ENCODE measurements at places on chromosomes 3 and 15.

DNA sequence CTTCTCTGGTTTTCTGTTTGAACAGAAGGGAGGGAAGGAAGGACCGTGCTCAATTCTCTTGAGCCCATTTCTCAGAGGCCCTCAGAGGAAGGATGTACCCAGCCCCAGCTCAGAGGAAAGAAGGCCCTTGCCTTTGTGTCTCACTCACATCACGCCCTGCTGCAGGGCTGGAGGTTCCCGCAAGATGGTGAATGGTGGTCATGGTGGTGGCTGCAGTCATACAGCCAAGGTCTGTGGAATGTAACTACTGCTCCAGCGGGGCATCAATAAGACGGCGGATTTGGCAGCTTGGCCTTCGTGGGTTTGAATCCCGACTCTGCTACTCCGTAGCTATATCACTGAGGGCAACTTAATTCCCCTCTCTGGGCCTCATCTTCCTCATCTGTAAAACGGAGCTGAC, 62.9 kb downstream of the SLC6A1 start:
- DNase-seq, result no peak

DNA sequence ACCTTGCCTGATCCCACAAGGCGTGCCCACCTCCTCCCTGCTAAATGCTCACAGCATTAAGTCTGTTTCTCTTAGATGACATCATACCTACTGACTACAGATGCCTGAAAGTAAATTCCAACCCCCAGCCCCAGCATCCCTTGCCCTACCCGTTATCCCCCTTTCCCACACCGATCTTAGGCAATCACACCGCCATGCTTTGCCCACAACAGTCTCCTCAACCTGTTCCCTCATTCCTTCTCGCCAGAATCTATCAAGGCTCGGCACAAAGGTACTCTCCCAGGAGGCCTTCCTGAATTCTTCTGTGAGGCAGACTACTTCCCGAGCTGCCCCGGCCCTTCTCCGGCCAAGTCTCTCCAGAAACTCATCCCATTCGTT, 789 bp upstream of the SEC61A1 start:
- no peak for DNase-seq

GRCh38 chr3:57788624-57789018, 32.5 kb downstream of the SLMAP start:
- no peak for DNase-seq

- DNase-seq, result no peak
These were observed 122.6 kb upstream of the CCNL1 start for GRCh38 chr3:157282261-157283191.

GRCh38 chr3:123202451-123202850, 708 bp downstream of the SEC22A start:
- DNase-seq, result no peak

- DNase-seq, result no peak
These were observed 48.2 kb upstream of the SELENOK start for GRCh38 chr3:53939813-53940212.

GRCh38 chr3:37731895-37732294, 129.8 kb upstream of the CTDSPL start:
- DNase-seq, result no peak

DNA sequence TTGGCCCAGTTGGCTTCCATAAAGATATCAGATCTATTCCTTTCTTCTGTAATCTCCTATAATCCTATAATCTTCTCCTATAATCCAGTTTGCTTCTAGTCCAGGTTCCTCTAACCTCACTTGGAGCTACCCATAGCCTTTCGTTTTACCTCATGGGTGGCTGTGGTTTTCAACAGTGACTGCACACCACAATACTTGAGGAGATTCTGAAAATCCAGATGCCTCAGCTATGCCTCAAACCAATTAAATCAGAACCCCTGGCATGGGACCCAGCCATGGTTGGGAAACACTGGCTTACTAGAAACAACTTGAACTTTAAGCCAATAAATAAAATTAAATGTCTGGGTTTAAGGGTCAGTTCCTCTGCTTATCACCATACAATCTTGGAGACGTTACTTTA, 86.1 kb upstream of the NTRK3 start:
- no peak for DNase-seq

GRCh38 chr15:100911086-100911485, 8.1 kb upstream of the LRRK1 start:
- DNase-seq, result no peak

DNA sequence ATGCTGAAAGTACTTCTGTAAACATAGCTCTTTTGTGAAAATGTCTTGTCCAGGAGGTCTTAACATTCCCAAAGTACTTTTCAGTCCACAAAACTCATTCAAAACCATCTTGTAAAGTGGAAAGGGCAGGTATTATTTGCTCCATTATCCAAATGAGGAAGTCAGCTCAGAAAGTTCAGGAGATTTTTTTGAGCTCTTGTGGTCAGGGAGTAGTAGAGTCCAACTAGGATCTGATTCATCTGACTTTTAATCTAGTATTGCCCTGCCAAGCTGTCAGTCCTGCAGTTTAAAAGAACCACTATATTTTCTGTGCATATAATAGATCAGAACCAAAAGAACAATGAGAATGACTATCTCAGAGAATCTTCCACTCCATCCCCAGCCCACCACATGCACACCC, 83.5 kb downstream of the FOXB1 start:
- DNase-seq, result no peak

- no peak for DNase-seq
These were observed 223.4 kb downstream of the TLE3 start for GRCh38 chr15:69874321-69874720.

DNA sequence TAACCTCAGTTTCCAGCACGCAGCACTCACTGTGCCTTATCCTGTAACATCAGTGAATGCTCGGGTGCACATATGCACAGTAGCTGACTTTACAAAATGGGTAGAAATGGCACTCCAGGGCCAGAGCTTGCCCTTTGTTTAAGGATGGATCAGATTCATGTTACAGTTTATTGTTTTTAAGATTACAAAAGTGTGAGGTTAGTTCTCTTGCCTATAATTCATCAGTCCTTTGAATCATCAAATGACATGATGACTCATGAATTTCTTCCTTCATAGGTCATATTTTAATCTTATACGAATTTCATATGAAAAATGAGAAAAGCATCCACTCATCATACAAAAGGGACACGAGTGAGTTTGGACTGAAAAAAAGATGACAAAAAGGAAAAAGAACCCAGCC, 545.3 kb downstream of the GBE1 start:
- DNase-seq, result no peak

- DNase-seq, result no peak
These were observed 275.7 kb upstream of the LRTM1 start for GRCh38 chr3:55203546-55203945.

DNA sequence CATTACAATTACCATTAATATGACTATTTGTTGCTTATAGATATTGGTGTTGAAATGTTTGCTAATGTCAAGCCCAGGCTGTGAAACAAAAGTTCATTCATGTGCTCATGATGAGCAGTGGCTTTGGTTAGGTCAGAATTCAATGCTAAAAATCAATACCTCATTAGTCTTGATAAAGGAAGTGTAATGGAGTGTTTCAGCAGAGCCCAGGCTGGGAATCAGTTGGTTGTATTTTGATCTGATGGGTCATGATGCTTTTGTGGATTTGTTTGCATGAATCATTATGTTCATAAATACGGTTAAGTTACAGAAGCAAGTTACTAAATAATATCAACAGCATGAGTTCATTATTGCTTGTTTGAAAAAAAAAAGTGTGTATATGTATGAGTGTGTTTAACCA, 13.6 kb upstream of the ZNF774 start:
- no peak for DNase-seq

- no peak for DNase-seq
These were observed 10.6 kb upstream of the TFG start for GRCh38 chr3:100698736-100699135.

DNA sequence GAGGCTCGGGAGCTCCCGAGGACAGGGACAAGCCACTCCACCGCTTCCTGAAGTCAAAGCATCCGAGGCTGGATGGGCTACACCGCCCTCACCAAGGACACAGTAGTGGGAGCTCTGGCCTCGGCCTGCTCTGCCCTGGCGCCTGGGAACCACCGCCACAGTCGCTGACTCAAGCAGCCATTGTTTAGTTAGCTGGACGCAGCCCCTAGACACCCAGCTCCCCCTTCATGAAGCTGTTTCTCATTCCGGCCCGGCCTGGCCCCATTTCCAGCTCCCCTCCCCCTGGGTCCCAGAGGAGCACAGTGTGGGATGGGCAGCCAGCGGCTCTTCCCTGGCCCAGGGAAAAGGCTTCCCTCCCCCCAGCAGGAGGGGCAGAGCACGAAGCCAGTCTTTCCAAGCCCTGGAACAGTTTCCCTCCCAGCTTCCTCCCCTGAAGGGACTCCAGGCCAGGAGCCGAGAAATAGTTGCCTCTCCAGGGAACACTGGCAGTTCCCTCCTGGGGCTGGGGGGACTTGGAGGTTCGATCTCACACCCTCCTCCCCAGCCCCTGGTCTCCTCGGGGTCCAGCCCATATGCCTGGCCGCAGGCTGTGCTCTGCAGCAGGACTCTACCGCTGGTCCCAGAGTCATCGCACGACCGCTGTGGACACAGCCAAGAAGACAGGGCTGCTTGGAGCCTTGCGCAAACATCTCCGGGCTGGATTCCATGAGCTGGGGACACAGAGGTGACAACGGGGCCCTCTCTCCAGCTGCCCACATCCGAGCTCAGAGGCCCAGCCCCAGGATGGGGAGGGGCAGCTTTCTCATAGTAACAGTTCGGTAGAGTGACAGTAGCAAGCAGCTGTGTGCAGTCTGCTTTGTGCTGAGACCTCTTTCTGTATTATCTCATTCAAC, 10.0 kb downstream of the PLXND1 start:
- DNase-seq, result peak; percentile 98

- DNase-seq, result no peak
These were observed 2.7 kb upstream of the CSTA start for GRCh38 chr3:122322095-122323075.

DNA sequence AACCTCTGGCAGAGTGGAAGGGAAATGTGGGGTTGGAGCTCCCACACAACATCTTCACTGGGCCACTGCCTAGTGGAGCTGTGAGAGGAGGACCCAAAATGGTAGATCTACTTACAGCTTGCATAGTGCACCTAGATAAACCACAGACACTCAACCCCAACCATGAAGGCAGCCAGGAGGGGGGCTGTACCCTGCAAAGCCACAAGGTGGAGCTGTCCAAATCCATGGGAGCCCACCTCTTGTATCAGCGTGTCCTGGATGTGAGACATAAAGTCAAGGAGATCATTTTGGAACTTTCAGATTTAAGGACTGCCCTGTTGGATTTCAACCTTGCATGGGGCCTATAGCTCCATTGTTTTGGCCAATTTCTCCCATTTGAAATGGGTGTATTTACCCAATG, 20.9 kb downstream of the TP63 start:
- no peak for DNase-seq

DNA sequence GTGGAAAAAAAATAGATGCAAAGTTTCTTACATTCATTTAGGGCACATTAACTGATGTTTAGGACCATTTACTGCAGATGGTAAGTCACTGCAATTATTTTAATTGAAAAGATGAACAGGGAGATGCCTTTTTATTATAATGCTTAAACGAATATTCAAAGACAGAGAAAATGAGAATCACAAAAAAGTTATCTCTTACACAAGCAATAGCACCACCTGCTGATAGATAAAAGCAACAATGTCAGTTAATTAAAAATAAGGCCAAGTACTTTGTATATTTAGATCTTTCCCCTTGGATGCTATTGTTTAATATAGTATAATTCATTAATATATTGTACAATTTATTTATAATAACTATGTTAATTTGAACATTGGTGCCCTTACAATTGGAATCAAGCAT, 55.9 kb downstream of the IFT80 start:
- DNase-seq, result no peak

- DNase-seq, result no peak
These were observed 66.3 kb upstream of the HES1 start for GRCh38 chr3:194069421-194070219.

GRCh38 chr15:74007820-74008371, 13.4 kb downstream of the PML start:
- no peak for DNase-seq

DNA sequence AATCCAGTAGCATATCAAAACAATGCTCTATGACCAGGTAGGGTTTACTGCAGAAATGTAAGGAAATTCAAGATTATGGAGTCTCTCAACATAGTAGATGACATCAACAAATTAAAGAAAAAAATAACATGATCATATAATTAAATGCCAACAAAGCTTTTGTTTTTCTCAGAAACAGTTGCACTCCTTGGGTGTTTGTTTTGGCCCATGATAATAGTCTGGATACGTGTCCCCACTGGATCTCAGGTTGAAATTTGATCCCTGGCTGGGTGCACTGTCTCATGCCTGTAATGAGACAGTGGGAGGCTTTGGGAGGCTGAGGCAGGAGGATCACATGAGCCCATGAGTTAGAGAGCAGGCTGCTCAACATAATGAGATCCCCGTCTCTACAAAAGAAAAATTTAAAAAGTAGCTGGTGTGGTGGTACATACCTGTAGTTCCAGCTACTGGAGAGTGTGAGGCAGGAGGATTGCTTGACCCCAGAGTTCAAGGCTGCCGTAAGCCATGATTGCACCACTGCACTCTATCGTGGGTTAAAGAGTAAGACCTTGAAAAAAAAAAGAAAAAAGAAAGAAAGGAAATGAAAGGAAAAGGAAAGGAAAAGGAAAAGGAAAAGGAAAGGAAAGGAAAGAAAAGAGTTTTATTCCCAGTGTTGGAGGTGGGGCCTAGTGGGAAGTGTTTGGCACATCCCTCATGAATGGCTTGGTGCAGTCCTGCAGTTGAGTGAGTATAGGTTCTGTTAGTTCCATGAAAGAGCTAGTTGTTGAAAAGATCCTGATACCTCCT, 53.3 kb upstream of the FOXB1 start:
- DNase-seq, result no peak

- DNase-seq, result no peak
These were observed 157.3 kb downstream of the ADAMTS9 start for GRCh38 chr3:64530434-64531049.

- no peak for DNase-seq
These were observed 3.1 kb downstream of the CPLX3 start for GRCh38 chr15:74829486-74829885.

DNA sequence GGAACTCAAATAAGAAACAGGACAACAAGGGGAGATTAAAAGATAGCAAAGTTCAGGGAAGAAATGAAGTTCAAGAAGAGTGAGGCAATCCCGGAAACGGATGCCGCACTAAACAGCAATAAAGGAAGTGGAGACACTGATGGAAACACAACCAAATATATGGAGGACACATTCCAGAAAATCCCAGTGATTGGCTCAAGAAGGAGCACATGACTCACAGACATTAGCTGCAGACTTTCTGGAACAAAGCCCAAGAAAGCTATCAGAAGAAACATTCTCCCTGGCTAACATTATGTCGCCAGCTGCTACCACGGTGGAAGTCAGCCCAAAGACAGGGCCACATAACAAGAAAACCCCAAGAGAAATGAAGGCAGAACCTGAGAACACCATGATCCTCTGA, 18.1 kb upstream of the VGLL4 start:
- no peak for DNase-seq

- DNase-seq, result no peak
These were observed 77.6 kb downstream of the SLC7A14 start for GRCh38 chr3:170508291-170508690.

- no peak for DNase-seq
These were observed 27.8 kb upstream of the SEMA4B start for GRCh38 chr15:90173372-90173771.

- DNase-seq, result no peak
These were observed 200.1 kb downstream of the KCNMB2 start for GRCh38 chr3:178736300-178736699.

GRCh38 chr3:31011380-31011779, 116.9 kb upstream of the GADL1 start:
- DNase-seq, result peak; percentile 31
